ENCODE measurements at places on chromosomes 6 and 20.
A peak's percentile ranks its signal among the peaks of the same experiment; 100 is the strongest.

GRCh38 chr6:163565140-163565539 is 150.6 kb downstream of the QKI start:
- DNase-seq, result no peak

GRCh38 chr6:75281653-75282052 is 2.9 kb downstream of the TMEM30A start:
- DNase-seq, result no peak

GRCh38 chr20:4060856-4061695 is 45.7 kb upstream of the RNF24 start:
- DNase-seq, result no peak

- no peak for DNase-seq
Observed at GRCh38 chr6:5705252-5705651, 301.5 kb downstream of the NRN1 start.

GRCh38 chr6:21098134-21098533 is 495.4 kb upstream of the SOX4 start:
- DNase-seq, result no peak

DNA sequence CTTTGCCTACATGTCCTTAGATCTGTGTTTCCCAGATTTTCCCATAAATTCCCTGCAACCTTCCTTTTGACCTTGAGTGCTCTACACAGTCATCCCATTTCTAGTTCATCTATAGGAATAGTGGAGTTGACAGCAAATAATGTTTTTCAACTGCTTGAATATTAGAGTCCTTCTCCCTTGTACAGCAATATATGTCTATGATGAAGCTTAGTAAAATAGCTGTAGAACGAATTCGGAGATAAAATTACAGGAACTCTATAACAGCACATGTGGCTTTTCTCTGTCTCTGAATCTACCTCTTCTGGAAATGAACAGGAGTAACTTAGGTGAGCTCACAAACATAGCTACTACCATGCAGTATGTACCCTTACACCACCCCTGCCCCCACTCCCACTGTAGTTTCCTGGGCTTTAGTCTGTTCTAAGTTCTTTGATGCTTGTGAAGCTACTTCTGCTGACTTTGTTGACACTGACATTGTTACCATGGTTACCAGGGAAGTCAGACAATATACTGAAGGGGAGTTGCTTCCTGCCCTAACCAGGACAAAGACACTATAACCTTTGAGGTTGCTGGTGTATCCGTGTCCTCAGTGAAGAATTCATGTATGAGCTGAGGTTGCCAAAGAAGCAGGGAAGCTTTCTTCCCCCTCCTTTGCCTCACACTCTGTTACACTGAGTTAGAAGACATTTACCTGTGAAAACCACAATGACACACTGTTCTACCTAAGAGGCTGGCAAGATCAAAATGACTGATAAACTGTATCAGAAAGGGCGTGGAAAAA is 35.8 kb upstream of the SHLD1 start:
- peak; percentile 85 for DNase-seq

DNA sequence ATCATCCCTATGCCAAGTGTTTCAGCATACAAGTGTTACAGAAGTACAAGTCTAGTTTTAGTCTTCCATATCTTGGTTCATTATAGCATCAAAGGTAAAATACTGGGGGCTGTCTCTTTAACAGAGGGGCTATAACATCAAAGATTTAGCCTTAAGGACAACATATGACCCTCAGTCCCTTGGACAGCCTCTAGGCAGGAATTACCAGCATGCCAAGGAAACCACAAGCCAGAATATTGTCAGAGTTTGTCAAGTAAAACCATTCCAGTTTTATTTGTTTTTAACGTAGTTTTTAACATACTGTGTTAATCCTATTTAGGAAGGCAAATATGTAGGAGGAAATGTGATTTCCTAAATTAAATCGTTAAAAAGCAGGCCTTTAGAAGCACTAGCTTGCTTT is 18.6 kb downstream of the ZKSCAN8 start:
- DNase-seq, result no peak

DNA sequence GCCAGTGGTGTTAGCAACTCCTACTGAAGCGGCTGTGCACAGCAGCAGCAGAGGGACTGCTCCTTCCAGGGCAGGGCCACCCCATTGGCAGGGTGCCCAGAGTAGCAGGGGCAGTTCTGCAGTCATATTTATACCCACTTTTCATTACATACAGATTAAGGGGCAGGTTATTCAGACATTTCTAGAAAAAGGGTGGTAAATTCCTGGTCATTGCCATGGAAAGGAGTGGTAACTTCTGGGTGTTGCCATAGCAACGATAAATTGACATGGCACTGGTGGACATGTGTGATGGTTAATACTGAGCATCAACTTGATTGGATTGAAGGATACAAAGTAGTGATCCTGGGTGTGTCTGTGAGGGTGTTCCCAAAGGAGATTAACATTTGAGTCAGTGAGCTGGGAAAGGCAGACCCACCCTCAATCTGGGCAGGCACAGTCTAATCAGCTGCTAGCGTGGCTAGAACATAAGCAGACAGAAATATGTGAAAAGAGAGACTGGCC is 45.0 kb downstream of the IYD start:
- no peak for DNase-seq

DNA sequence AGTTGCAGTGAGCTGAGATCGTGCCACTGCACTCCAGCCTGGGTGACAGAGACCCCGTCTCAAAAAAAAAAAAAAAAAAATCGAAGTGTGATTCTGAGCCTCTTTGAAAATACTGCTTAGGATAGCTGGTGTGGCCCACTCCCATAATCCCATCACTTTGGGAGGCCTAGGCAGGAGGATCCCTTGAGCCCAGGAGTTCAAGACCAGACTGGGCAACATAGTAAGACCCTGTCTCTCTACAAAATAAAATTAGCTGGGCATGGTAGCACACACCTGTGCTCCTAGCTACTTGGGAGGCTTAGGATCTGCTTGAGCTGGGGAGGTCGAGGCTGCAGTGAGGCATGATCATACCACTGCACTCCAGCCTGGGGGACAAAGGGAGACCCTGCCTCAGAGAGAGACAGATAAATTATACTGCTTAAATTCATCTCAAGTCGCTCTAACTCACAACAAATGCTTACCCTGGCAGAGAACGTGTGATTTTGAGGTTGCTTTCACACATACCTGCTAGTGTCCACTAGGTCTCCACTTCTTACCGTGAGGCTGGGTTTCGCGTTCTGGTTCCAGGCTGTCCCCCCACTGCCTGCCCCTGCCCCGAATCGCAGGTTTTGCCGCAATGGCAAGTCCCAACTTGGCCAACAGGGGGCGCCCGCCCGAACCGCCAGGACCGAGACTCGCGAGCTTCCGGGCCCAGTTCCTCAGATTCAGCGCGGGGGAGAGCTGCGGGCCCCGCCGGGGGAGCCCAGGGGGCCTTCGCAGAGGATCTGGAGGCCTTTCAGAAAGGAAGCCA is 12.3 kb upstream of the TMC2 start:
- peak; percentile 94 for DNase-seq

GRCh38 chr6:38483526-38483925 is 156.2 kb downstream of the BTBD9 start:
- DNase-seq, result no peak

GRCh38 chr6:4872841-4873240 is 96.6 kb downstream of the CDYL start:
- no peak for DNase-seq

- DNase-seq, result no peak
Observed at GRCh38 chr6:119138906-119139541, 60.6 kb upstream of the FAM184A start.

DNA sequence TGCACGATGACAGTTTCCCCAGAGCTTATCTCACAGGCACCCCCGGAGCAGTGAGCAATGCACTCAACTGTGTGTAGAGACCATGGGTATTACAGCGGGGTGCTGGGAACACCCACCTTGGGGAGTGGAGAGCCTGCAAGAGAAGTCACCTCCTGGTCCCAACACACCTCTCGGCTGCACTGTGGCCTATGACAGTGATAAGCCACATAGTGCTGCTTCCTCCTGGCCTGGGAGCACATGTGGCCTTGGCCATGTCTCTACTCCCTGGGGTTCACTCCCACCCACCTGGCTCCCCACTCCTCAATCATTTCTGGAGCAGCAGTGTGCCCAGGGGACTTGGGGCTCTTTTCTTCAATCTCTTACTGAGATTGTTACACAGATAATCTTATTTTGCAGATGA is 77.0 kb downstream of the SLC24A3 start:
- no peak for DNase-seq

DNA sequence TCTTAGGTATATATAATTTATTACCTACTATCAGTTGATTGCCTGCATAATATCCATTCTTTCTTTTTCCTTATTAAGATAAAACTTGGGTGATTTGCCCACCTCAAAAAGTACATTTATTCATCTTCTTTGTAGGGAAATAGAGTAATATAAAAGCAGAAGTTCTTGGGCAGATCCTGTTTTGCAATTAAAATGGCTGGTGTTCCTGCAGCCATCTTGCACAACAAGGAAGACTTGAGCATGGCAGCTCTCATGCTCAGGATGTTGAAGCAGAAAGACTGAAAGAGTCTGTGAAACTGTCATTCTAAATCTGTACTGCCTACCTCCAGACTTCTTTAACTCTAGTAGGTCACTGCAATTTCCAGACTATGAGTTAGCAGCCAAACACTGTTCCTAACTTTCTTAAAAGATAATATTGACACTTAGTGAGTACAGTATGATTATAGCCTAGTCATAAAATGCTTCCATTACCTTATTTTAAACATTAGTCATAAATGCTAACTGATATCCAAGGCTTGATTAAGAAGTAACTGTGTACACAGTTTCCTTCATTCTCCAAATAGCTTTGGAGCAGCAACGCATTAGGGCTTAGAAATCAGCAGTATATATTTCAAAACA is 24.6 kb upstream of the HTR1B start:
- DNase-seq, result no peak

DNA sequence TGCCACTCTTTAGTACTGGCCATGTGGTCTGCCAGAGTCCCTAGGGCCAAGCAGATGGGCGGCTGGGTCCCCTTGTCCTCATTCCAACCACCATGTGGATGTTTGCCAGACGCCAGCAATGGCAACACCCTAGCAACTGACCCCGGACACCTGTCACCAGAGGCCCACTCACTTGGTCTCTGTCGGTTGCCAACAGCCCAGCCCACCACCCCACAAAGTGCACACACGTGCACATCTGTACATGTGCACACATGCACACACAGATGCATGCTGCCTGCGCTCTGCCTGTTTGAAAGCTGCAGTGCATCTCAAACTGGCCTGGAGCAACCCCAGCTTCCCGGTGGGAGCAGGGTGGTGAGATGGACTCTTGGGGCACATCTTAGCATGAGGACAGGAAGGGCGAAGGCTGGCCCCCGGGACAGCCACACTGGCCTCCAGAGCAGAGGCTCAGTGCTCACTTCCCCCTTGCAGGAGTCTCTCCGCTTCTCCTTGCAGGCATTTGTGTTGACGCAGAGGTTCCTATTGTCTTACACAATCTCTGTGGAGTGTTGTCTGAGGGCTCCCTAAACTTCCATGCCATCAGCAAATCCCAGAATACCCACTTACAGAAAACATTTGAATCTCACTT is 54.0 kb downstream of the PSMG4 start:
- no peak for DNase-seq

DNA sequence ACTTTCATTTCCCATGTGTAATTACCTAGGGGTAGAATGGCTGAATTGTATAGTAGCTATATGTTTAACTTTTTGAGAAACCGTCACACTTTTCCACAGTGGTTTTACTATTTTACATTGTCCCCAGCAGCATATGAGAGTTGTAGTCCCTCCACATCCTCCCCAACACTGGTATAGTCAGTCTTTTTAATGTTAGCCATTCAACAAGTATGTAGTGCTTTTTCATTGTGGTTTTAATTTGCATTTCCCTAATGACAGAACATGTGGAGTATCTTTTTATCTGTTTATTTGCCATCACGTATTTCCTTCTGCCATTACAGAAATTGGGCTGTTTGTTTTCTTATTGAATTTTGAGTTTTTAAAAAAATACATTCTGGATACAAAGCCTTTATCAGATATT is 148.4 kb downstream of the CARMIL1 start:
- DNase-seq, result no peak

- DNase-seq, result no peak
Observed at GRCh38 chr6:168050881-168051586, 28.0 kb downstream of the FRMD1 start.

- no peak for DNase-seq
Observed at GRCh38 chr6:125577124-125577662, 172.2 kb upstream of the HEY2 start.

- DNase-seq, result peak; percentile 14
Observed at GRCh38 chr20:17620371-17621228, 50.7 kb downstream of the DSTN start.

- DNase-seq, result no peak
Observed at GRCh38 chr6:135202836-135203235, 21.7 kb downstream of the MYB start.

Measured in activated naive CD4-positive, alpha-beta T cell treated with anti-CD3 and anti-CD28 coated beads, Interleukin-2, amount 10 ng/mL, durations not matched to agents 7 days and 5 days (primary cell).